ENCODE measurements at places on chromosomes 5 and 9.

DNA sequence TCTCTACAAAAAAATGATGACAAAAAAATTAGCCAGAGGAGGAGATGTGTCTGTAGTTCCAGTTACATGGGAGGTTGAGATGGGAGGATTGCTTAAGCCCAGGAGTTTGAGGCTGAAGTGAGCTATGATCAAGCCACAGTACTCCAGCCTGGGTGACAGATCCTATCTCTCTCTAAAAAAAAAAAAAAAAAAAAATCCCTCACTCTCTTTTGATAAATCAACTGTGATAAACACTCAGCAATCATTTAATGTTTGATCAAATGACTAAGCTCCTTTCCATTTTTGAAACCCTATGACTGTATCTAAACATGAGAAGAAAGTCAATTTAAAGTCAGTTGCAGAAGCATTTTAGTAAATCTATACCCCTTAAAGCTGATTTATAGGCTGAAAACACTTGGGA lies 112.1 kb upstream of the IL6ST start:
- no peak for DNase-seq

DNA sequence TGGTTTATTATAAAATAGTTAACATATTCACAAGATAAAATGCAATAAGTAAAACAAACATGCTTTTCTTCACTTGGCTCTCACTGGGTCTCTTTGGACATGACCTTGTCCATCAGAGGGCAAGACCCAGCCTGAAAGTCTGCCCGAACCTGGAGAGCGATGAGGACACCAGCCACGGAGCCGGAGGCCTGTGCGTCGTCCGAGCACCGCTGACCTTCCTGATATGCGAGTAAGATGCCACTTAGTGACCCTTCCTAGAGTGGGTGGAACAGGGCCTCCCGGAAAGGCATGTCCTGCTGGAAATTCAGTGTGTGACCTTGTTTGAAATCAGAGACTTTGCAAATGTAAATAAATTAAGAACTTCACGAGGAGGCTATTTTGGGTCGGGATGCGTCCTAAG lies 52.9 kb downstream of the IRX2 start:
- DNase-seq = no peak

DNA sequence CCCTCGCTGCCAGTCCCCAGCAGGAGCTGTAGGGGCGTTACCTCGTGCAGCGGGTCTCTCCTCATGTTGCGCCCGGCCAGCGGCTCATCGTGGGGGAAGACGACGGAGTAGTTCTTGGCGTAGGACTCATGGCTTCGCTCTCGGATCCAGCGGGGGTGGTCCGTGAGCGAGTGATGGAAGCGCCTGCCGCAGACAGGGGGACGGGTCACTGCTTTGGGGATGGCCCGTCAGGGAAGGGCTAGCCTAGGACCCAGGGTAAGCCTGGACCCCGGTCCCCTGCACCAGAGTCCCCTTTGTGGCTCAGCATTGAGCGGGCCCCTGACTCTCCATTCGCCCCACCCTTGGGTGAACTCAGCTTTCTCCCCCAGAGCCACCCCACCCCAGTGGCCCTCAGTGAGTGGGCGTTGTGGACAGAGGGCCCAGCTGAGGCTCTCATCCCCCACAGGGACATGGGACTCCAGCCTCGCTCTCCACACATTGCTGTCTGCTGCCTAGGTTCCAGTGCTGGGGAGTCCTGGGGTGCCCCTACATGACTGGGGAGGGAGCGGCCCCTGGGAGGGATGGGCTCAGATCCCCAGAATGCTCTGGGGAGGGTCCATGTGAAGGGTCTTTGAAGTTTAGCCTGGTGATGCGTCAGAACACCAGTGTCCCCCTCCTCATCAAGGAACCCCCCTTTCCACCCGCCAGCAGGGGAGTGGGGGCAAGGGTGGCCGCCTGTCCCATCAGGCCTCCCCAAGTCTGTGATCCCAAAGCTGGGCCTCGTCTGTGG lies 29.7 kb downstream of the SARDH start:
- DNase-seq = peak; percentile 14

DNA sequence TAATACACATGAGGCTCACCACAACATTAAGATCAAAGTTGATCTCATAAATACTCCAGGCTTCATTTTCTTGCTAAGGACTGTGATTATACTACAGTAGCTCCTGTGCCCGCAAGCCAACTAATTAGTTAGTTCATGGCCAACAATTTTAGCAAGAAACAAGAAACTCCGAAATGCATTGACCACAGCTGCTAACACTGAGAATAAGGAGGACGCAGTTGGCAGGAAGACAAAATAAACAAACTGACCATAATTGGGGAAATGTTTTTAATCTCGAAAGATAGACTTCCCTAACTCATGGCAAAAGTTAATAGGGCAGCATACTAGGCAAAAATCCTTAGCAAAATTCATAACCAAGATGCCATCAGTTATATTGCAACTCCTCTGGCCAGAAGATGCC lies 115.5 kb upstream of the SPEF2 start:
- DNase-seq = no peak

DNA sequence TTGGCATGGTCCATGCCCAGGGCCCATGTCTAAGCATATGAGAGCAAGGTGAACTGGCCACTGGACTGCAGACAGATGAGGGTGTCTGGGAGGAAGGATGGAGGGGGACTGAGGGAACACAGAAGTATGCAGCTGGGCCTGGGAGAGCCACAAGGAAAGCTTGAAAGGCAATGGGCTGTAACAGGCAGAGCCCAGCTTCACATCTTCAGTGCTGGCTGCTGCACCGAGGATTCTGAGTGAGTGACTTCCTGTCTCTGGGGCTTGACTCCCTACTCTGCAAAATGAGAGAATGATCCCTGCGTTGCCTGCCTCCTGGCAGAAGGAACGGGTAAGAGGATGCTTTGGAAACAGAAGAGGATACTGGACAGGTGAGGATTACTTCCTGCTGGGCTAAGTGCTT lies 29.0 kb downstream of the COL15A1 start:
- DNase-seq = no peak

GRCh38 chr5:41683181-41683580 lies 172.8 kb upstream of the PLCXD3 start:
- no peak for DNase-seq

GRCh38 chr5:107040907-107041306 lies 629.8 kb downstream of the EFNA5 start:
- no peak for DNase-seq

DNA sequence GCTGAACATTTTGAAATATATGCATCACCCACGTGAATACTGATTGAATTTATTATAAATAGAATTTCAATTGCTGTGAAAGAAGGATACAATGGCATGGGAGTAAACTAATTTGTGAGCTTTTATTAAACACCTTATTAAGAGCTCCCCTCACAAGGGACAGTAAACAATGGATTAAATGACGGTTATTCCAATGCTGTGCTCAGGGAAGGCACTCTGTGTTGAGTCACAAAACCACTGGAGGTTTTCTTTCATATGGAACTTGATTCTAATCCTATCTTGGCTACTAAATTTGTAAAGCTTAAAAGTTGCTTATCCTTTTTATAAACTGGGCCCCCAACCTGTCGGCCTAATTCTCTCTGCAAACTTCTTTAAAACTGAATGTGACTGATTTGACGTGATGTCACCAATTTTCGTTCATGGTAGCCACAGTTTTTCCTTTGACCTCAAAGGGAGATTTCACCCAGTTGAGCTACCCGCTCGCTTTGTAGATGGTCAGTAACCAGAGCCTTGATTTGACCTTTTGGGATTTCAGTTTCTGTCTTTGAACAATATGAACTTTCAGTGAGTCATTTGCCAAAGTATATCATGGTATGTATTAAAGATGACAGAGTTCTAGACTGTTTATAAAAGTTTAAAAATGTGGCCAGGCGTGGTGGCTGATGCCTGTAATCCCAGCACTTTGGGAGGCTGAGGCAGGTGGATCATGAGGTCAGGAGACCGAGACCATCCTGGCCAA lies 61.3 kb upstream of the PIK3R1 start:
- DNase-seq = no peak

DNA sequence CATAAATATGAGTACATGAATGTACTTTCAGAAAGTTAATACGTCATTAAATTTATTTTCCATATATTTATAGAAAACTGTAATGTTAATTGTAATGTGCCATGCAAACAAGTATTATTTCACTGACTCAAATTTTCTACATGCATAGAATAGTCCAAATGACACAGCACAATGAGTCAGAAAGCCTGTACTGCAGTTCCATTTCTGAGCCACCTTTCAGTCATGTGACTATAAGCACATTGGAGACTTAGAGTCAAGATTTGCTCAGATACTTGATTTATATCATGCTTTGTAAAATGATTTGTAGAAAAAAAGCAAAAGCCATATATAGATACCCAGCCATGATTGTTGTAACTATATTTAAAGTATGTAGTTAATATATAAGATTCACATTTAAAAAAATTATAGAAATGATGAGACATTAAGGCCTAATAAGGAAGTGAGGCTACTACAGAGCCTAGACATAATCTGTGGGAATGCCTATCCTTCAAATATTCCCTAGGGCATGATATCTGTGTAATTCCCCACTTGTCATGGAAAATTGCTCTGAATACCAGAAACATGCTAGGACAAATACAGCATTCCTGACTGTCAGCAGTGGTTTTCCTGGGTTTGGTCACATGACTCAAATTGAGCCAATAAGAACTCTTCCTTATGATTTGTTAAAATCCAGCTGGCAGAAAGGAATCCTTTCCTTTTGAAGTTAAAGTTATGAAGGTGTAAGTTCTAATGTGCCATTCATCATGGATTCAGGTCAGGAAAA lies 50.0 kb downstream of the PTPRD start:
- DNase-seq = no peak

GRCh38 chr5:164600274-164600673 lies 1094.9 kb downstream of the MAT2B start:
- no peak for DNase-seq

- DNase-seq = no peak
Measured at GRCh38 chr5:169933127-169933526, 47.2 kb downstream of the INSYN2B start.

DNA sequence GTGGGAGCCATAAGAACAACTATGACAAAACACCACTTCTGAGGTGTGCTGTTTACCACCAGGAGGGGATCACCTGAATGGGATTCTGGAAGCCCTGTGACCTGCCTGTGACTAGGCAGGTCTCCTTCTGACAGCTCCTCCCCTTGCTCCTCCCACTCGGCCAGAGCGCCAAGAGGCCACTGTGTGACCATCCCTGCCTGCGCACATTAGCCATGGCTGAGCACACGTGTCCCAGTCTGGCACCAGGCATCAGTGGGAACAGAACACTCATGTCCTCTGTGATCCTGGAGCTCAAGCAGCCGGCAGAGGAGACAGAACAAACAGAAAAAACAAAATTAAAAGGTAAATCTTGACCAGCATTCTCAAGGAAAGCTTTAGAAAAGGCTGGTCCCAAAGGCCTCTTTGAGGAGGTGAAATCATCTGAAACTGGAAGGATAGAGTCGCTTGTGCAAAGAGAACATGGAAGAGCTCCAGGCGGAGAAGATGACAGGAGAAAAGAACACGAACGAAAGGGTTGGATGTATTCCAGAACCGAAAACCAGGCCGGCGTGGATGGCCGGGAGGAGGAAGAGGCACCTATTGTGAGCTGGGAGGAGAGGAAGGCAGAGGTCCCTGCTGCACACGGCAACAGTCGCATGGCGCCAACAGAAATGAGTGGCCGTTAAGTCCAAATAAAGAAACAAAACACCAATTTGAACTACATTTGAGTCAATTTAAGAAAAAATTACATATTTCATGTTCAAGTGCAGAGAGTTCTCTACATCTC lies 5.1 kb downstream of the MED10 start:
- DNase-seq = no peak

GRCh38 chr5:151178777-151179488 lies 21.4 kb upstream of the ANXA6 start:
- DNase-seq = no peak

DNA sequence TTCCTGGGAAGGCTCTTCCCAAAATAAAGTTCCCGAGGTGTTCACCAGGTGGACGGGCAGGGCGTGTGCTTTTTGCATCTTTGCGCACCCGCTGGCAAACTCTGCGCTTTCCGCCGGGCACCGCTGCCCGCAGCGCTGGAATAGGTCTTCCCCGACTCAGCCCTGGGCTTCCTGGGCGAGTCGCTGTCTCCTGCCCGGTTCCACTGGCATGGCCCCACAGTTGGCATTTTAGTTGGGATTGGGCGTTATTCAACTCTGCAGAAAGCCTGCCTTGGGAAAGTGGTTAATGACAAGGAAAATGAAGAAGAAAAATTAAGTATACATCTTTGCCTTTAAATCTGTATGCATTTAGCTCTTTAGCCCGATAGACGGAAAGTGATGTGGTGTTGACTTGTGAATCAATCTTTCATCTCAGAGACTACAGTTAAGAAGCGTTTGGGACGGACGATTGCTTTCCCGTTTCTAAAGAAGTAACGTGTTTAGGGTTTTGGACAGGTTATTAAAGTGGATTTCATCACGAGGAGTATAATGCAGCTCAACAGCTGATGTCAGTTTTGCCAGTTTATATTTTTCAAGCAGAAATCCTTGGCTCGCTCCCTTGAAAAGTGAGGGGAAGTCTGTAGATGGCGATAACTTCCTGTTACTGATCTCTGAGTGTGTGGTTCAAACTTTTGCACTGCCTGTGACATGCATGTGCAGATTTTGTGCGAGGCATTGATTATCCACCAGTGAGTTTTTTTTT lies 946 bp downstream of the ADCY2 start:
- no peak for DNase-seq

- no peak for DNase-seq
Measured at GRCh38 chr5:124182133-124182532, 564.3 kb downstream of the ZNF608 start.

GRCh38 chr5:91281401-91281800 lies 101.7 kb downstream of the ARRDC3 start:
- no peak for DNase-seq

GRCh38 chr5:106127985-106128384 lies 1542.8 kb downstream of the EFNA5 start:
- DNase-seq = no peak

DNA sequence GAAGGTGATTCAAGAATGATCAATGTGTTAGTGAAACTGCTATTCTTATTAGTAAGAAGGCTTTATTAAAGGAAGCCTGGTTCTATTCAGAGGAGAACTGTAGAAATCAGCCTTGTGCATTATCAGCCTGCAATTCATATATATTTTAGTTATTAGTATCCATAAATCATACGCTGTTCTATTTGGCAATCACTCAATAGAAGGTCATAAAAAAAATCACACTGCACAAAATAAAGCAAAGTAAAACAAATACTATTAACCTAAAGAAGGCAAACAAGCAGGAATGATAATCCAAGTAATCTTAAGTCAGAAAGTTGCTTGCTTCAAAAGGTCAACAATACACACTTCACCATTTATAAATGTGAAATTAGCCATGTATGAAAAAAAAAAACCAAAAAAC lies 138.1 kb downstream of the PDE4D start:
- DNase-seq = no peak

GRCh38 chr9:5896863-5897262 lies 6.2 kb downstream of the MLANA start:
- no peak for DNase-seq

GRCh38 chr9:16092142-16093091 lies 539.6 kb downstream of the CCDC171 start:
- DNase-seq = no peak

DNA sequence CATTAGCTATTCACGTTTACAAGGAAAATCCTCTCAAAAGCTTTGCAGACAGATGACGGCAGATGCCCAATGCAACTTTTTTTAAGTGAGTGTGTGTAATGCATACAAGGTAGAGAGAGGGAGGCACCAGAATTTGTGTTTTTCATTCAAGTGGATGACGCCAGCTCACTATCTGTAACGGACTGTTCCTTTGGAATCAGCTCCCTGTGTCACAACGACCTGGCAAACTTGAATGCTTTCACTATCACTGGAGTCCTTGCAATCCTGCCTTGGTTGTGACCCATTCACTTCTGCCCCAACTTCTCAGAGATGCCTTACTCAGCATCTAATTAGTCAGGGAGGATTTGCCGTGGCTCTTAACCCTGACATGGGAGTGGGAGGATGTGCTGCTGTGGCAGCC lies 148.5 kb downstream of the BNC2 start:
- no peak for DNase-seq

GRCh38 chr9:91949946-91950664 lies at the start of gene ROR2:
Gene ROR2, minus strand, starts transcription at chr9:91950228.
- peak; percentile 93 for DNase-seq

Measured in mesothelial cell of epicardium (in vitro differentiated cells).